ENCODE measurements at places on chromosomes 12 and 14. TPM values are rescaled to one million over a fixed set of nuclear protein-coding genes. Genes with fewer than 3 reads are reported as not detected.

The SLC10A1 gene
- not detected for total RNA-seq

The PTGES3 gene
- 58.2 TPM for total RNA-seq

The KLRD1 gene
- total RNA-seq, result 0.22 TPM

The SERPINA10 gene
- total RNA-seq, result not detected

The SIX6 gene
- total RNA-seq, result not detected

The FAM181A gene
- total RNA-seq, result not detected

The GLS2 gene
- total RNA-seq, result not detected

The ZNF410 gene
- 86.3 TPM for total RNA-seq

The OAS2 gene
- total RNA-seq, result 5.0 TPM

The IL22 gene
- not detected for total RNA-seq

The KRT75 gene
- total RNA-seq, result not detected

The ZCRB1 gene
- total RNA-seq, result 18.0 TPM

The DNAL1 gene
- total RNA-seq, result 10.3 TPM

The COX8C gene
- not detected for total RNA-seq

The KRT79 gene
- total RNA-seq, result 0.72 TPM

The EIF2S3B gene
- total RNA-seq, result 2.8 TPM

The SLC41A2 gene
- total RNA-seq, result 15.5 TPM

The LYSET gene
- 11.9 TPM for total RNA-seq

The SPTB gene
- 0.22 TPM for total RNA-seq

The PLBD1 gene
- total RNA-seq, result 11.4 TPM

The CMA1 gene
- total RNA-seq, result not detected

The SERPINA12 gene
- total RNA-seq, result not detected

The ASCL1 gene
- not detected for total RNA-seq

The C14orf180 gene
- not detected for total RNA-seq

The PTPN6 gene
- 0.22 TPM for total RNA-seq

The SCN8A gene
- 0.88 TPM for total RNA-seq

The SLC6A12 gene
- total RNA-seq, result under 0.01 TPM

The RNF212B gene
- not detected for total RNA-seq

The STAT2 gene
- total RNA-seq, result 396 TPM

The CEBPE gene
- not detected for total RNA-seq

The SOAT2 gene
- not detected for total RNA-seq

The MAPK1IP1L gene
- 28.7 TPM for total RNA-seq

The WNT1 gene
- not detected for total RNA-seq

The GLT1D1 gene
- not detected for total RNA-seq

The DDIT3 gene
- 12.7 TPM for total RNA-seq

The GPR162 gene
- 1.1 TPM for total RNA-seq

The COA8 gene
- 12.0 TPM for total RNA-seq

The RPL10L gene
- not detected for total RNA-seq

The LACRT gene
- total RNA-seq, result not detected

The OTX2 gene
- total RNA-seq, result not detected

The PAH gene
- not detected for total RNA-seq

The PRB2 gene
- total RNA-seq, result not detected

The ACRBP gene
- total RNA-seq, result 0.14 TPM

The RND1 gene
- 0.44 TPM for total RNA-seq

The ARID4A gene
- 6.7 TPM for total RNA-seq

The SLC25A47 gene
- not detected for total RNA-seq

The AMDHD1 gene
- 0.14 TPM for total RNA-seq

The PTPRB gene
- total RNA-seq, result 2.2 TPM

The HIGD1C gene
- not detected for total RNA-seq

The SLCO1C1 gene
- total RNA-seq, result not detected

The GPRC5A gene
- total RNA-seq, result 17.9 TPM

The KCNMB4 gene
- total RNA-seq, result 1.4 TPM

The PKP2 gene
- total RNA-seq, result 3.7 TPM

The TNFAIP2 gene
- 69.7 TPM for total RNA-seq

The CRY1 gene
- 14.4 TPM for total RNA-seq
